ENCODE measurements at places on chromosomes 4 and X. TPM values are rescaled to one million over a fixed set of nuclear protein-coding genes. Genes with fewer than 3 reads are reported as not detected.

SLC9A7 gene
- total RNA-seq, result 2.5 TPM

PRDM5 gene
- total RNA-seq, result 1.2 TPM

RBM41 gene
- total RNA-seq, result 13.4 TPM

AGTR2 gene
- total RNA-seq, result not detected

TCEAL7 gene
- total RNA-seq, result not detected

APLN gene
- not detected for total RNA-seq

BEX2 gene
- 38.3 TPM for total RNA-seq

PCDH11X gene
- total RNA-seq, result not detected

CDS1 gene
- 0.48 TPM for total RNA-seq

CENPVL1 gene
- total RNA-seq, result not detected

PABPC1L2B gene
- not detected for total RNA-seq
